T-cell (primary cell): ENCODE measurements at places on chromosomes 2 and 18.

DNA sequence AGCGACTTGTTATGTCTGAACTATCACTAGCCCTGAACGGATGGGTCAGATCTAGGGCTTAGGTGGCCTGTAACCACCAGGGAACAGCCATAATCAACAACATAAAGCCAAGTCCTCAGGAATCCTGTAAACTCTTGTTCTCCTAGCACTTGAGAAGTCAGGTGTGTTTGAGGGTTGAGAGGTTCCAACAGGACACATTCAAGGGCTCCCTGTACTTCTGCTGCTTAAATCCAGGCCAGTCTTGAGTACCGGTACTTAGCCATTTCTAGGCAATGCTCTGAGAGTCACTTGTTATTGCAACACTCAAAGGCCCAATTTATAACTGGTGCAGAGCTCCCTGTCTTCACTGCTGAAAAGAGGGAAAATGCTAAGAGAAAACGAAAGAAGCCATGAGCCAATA is 21.6 kb upstream of the SLC40A1 start:
- no peak overlapping the region for H3K4me3 ChIP-seq
- H3K36me3 ChIP-seq: no peaks in the 10 kb centered on the region
- DNase-seq: no peak
- H3K27me3 ChIP-seq: no peaks in the 10 kb centered on the region

DNA sequence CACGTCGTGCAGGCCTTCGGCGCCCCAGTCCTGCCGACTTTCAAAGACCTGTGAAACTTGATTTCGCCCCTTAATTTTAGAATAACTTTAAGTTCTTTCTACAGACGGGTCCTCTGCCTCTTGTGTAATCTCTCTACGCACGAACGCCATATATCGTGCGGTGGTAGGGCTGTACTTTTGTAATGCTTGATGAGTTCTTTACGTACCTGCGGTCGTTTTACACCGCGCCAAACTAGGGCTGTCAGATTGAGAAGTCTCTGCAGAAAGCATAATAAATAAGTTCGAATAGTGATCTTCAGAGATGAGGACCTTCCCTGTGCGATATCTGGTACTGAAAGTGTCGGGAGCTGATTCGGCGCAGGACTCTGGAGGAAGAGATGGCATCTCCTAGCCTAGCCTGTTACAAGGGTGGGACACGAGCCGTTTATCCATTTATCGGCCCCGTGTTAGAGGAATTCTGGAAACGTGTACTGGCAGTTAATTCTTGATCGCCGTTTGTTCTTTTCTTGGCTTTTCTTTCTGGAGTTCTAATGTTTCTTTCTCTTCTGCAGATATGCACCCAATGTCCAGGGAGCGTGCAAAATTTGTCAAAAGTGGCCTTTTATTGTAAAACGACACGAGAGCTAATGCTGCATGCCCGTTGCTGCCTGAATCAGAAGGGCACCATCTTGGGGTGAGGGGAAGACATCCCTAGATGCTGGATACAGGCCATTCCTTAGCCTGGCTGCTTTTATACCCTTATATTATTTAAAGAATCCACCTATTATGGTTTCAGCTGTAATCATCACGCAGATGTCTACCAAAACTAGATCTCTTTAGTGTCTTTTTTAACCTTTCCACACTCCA is 781 bp upstream of the SLC5A6 start:
- H3K4me3 ChIP-seq: peak overlapping the region; percentile 100
- H3K27ac ChIP-seq: peak overlapping the region; percentile 100
- H3K4me1 ChIP-seq: peaks cover 6% of the 10 kb centered on the region

GRCh38 chr18:6219116-6219717 is 195.5 kb downstream of the L3MBTL4 start:
- no peaks in the 10 kb centered on the region for H3K27me3 ChIP-seq
- no peaks in the 10 kb centered on the region for H3K36me3 ChIP-seq
- no peak overlapping the region for H3K27ac ChIP-seq
- H3K4me3 ChIP-seq: no peak overlapping the region

- no peak for DNase-seq
- no peaks in the 10 kb centered on the region for H3K27me3 ChIP-seq
- no peak overlapping the region for H3K4me3 ChIP-seq
- H3K4me1 ChIP-seq: no peaks in the 10 kb centered on the region
- H3K27ac ChIP-seq: no peak overlapping the region
- no peaks in the 10 kb centered on the region for H3K36me3 ChIP-seq
Observed at GRCh38 chr2:118913803-118914645, 28.0 kb upstream of the MARCO start.

DNA sequence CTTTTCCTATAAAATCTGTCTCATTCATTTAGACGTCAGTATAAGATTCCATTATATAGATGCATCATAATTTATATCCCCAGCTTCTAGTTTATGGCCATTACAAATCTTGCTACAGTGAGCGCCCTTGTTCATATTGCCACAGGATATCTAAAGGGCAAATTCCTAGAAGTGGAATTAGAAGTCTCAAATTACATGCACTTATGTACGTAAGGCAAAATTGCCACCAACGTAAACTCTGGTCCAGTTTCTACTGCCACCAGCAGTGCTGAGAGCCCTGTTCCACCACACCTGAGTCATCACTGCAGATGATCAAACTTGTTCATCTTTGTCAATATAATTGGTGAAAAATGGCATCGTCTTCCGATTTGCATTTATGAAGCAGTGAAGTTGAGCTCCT is 90.9 kb upstream of the ID2 start:
- H3K36me3 ChIP-seq: no peaks in the 10 kb centered on the region
- no peak overlapping the region for H3K27ac ChIP-seq
- H3K4me3 ChIP-seq: no peak overlapping the region
- DNase-seq: no peak

GRCh38 chr18:12837747-12838146 is 46.3 kb downstream of the PTPN2 start:
- no peak for DNase-seq
- H3K4me3 ChIP-seq: no peak overlapping the region
- no peaks in the 10 kb centered on the region for H3K27me3 ChIP-seq
- H3K27ac ChIP-seq: peak overlapping the region; percentile 83

DNA sequence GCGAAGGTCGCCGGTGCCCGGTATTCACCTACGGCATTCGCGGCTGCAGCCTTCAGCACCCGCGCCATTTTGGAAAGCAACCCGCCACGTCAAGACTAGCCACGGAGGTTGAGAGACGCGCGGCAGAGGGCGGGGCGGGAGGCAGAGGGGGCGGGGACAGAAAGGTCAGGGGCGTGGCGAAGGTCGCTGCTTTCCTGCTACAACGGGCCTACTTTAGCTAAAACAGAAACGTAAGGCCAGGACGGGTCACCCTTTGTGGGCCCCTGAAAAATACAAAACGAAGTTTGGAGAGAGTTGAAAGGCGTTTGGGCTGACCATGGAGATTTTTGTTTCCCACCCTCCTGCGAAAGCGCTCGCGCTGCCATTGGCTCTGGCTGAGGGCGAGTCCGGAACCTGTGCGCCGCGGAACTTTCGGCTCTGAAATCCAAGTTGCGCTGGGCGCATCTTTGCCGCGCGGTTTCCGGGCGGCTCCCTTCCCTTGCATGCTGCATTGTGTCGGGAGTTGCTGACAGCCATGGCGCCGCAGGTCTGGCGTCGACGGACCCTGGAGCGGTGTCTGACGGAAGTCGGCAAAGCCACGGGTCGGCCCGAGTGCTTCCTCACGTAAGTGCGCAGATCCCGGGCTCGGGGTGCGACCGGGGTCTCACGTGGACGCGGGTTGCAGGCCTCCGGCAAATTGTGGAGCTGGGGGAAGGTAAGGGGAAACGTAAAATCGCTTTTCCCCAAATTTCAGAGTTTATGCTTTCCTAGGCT is at the start of the genes MCEE and MPHOSPH10:
MCEE (minus strand) TSS at position 78 of the 753 bp plus-strand sequence; CDS start at position 68, 10 bp downstream.
MPHOSPH10 (plus strand) TSS at position 483 of the 753 bp plus-strand sequence; CDS start at position 515, 32 bp downstream.
- peak within 1 kb of the TSS; percentile 77 for H3K27ac ChIP-seq
- H3K36me3 ChIP-seq: peaks cover 3% of the 10 kb centered on the region
- H3K27me3 ChIP-seq: no peaks in the 10 kb centered on the region
- peaks cover 17% of the 10 kb centered on the region for H3K4me1 ChIP-seq

- no peak for DNase-seq
- peaks cover 3% of the 10 kb centered on the region for H3K36me3 ChIP-seq
- peaks cover 7% of the 10 kb centered on the region for H3K4me1 ChIP-seq
- no peak overlapping the region for H3K4me3 ChIP-seq
Observed at GRCh38 chr2:241692448-241692847, 5.8 kb upstream of the DTYMK start.

GRCh38 chr2:217934321-217935131 is 68.3 kb downstream of the TNS1 start:
- H3K4me1 ChIP-seq: no peaks in the 10 kb centered on the region
- no peak for DNase-seq
- H3K27ac ChIP-seq: no peak overlapping the region
- H3K27me3 ChIP-seq: peaks cover 30% of the 10 kb centered on the region

DNA sequence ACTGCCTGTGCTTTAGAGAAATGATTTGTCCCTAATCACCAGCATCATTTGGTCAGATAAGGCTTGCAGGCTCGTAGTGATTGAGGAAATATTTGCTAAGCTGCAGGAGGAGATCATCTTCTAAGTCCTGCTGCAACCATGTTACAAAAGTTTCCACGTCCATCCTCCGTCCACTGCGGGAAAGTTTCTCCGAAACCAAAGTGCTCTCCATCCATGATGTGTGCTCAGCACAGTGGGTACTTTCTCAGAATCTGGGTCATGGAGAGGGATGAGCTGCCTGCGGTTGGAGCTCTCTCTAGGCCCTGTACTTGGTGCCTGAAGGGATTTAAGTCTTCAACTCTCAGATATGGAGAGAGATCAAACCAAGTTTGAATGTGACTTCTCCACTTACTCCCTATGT is 39.3 kb downstream of the IL1RL2 start:
- no peak for DNase-seq
- H3K27ac ChIP-seq: no peak overlapping the region
- no peak overlapping the region for H3K4me3 ChIP-seq
- H3K27me3 ChIP-seq: no peaks in the 10 kb centered on the region
- no peaks in the 10 kb centered on the region for H3K4me1 ChIP-seq

DNA sequence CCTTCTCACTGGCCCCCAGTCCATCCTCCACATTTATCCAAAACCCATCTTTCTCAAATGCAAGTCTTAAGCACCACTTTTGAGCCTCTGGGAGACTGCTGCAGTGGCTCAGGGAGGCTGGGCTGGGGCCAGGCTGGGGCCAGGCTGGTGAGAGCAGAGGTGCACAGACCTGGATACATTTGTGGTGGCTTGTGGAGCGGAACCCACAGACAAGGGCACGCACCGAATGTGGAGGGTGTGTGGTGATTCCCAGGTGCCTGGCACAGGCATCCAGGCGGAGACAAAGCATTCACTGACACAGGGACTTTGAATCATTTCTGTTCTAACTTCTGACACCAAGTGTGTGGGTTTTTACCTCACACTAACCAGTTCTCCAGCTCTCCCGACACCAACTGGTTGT is 42.2 kb upstream of the MGAT4A start:
- DNase-seq: no peak
- H3K4me3 ChIP-seq: no peak overlapping the region
- H3K27me3 ChIP-seq: no peaks in the 10 kb centered on the region
- H3K4me1 ChIP-seq: peaks cover 75% of the 10 kb centered on the region
- H3K36me3 ChIP-seq: no peaks in the 10 kb centered on the region
- peak overlapping the region; percentile 95 for H3K27ac ChIP-seq

GRCh38 chr2:201208563-201209252 is 25.8 kb downstream of the CASP10 start:
- no peaks in the 10 kb centered on the region for H3K27me3 ChIP-seq
- DNase-seq: no peak
- H3K36me3 ChIP-seq: peaks cover 16% of the 10 kb centered on the region
- no peak overlapping the region for H3K4me3 ChIP-seq
- H3K27ac ChIP-seq: no peak overlapping the region
- H3K4me1 ChIP-seq: peaks cover 18% of the 10 kb centered on the region

GRCh38 chr2:45173513-45173912 is 164.3 kb upstream of the SIX2 start:
- peaks cover 2% of the 10 kb centered on the region for H3K4me1 ChIP-seq
- no peak overlapping the region for H3K4me3 ChIP-seq
- no peak overlapping the region for H3K27ac ChIP-seq
- H3K27me3 ChIP-seq: peaks cover 25% of the 10 kb centered on the region
- no peak for DNase-seq

- H3K4me1 ChIP-seq: peaks cover 3% of the 10 kb centered on the region
- DNase-seq: no peak
- H3K27me3 ChIP-seq: no peaks in the 10 kb centered on the region
- H3K36me3 ChIP-seq: no peaks in the 10 kb centered on the region
- no peak overlapping the region for H3K4me3 ChIP-seq
Observed at GRCh38 chr2:157809212-157809611, 66.9 kb downstream of the ACVR1 start.

GRCh38 chr2:204475399-204475798 is 69.9 kb upstream of the PARD3B start:
- DNase-seq: no peak
- H3K4me1 ChIP-seq: no peaks in the 10 kb centered on the region

DNA sequence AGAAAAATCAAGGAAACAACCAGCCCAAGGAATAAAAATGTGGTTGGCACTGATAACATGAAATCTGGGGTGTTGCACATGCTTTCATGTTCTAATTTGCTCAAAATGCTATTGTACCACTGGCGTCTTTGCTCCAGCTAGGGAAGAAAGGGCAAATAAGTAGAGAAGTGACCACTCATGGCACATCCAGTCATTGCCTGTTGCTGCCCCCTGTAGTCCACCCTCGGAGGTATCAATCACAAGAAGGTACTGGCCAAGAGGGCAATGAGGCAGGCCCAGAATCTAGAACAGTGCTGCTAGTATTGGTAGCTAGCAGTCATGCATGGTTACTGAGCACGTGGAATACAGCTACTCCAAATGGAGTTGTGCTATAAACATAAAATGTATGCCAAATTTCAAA is 213.4 kb downstream of the CDCA7 start:
- no peak overlapping the region for H3K4me3 ChIP-seq
- H3K27ac ChIP-seq: no peak overlapping the region
- DNase-seq: no peak
- no peaks in the 10 kb centered on the region for H3K4me1 ChIP-seq
- H3K27me3 ChIP-seq: no peaks in the 10 kb centered on the region

DNA sequence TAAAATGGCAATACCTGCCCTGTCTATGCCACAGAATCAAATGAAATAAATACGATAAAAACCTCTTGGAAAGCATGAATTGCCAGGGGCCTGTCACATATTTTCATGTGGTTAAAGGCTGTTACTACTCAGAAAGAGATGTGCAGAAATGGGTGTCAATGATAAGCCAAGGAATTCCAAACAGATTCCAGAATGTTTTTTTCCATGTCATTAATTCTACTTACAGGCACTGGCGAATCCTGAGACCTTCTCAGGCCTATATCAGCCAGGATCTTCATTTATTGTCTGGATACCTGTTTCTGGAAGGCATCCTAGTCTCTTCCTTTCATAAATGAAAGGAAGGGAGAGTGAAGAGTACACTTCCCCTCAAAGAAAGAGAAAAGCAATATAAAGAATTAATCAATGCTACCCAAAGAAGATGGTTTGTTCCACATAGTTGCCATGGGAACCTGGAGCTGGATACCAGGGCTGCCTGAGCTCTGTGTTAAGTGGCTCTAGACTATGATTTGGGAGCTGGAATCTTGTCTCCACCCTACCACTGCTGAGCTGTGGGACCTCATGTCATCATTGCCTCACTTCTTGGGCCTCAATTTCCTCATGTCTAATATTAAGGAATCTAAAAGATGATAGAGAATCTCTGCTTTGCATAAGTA is 335.1 kb upstream of the SKOR2 start:
- no peaks in the 10 kb centered on the region for H3K36me3 ChIP-seq
- DNase-seq: no peak
- no peak overlapping the region for H3K27ac ChIP-seq
- H3K4me1 ChIP-seq: no peaks in the 10 kb centered on the region
- no peak overlapping the region for H3K4me3 ChIP-seq
